ENCODE measurements at places on chromosomes 3 and 15.

GRCh38 chr3:14210290-14210688 lies 31.7 kb downstream of the LSM3 start:
- DNase-seq: no peak

DNA sequence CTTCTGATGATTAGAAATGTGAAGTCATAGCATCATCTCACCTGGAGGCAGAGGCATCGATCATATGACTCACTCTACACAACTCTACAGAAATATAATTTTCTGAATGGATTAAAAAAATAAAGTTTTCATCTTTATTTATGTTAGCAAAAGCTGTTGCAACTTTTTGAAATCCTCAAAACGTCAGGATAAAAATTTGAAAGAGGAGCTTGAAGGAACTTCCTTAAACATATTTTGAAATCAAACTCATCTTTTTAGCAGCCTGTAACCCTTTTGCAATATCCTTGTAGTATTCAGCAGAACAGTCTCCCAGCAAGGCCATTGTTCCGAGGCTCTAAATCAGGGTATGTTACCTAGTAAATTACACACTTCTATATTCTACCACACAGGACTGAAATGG lies 985.4 kb downstream of the PLOD2 start:
- no peak for DNase-seq

GRCh38 chr3:171874251-171874681 lies 31.1 kb downstream of the TMEM212 start:
- no peak for DNase-seq

- no peak for DNase-seq
Observed at GRCh38 chr3:154718053-154718452, 288.1 kb upstream of the GPR149 start.

DNA sequence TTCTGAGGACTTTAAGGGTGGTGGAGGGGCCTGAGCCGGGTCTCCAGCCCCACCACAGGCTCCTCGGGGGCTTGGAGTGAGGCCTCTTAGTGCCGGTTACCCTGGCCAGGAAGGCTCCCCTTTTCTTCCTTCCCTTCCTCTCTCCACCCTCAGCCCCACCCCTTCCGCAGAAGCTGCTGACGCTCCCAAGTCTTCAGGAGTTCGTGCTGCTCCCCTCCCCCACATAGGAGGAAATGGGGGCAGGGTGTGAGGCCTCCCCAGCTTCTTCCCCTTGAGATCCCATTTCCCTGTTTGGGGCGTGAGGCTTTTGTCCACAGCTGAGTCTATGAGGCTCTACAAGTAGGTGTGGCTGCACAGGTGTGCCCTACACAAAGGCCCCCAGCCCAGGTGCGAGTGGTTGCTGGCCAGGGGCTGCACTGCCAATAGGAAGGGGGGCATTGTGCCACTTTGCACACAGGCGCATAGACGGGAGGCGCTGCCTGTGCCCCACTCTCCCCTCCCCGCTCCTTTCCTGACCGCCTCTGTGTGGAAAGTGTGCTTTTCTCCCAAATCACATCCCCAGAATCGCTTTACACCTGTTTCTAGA lies 915 bp upstream of the CALML4 start:
- no peak for DNase-seq

- DNase-seq: no peak
Observed at GRCh38 chr15:74203914-74204431, 1.4 kb upstream of the STRA6 start.

GRCh38 chr3:142159083-142159740 lies 9.9 kb upstream of the TFDP2 start:
- no peak for DNase-seq

DNA sequence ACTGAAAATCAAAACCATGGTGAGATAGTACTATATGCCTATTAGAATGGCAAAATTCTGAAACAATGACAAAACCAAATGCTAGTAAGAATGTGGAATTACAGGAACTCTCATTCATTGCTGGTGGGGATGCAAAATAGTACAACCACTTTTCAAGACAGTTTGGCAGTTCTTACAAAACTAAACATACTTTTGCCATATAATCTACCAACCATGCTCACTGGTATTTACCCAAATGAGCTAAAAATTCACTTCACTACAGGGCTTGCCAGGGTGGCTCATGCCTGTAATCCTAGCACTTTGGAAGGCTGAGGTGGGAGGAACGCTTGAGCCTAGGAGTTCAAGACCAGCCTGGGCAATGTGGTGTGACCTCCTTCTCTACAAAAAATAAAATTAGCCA lies 40.0 kb downstream of the MYO9A start:
- DNase-seq: no peak

DNA sequence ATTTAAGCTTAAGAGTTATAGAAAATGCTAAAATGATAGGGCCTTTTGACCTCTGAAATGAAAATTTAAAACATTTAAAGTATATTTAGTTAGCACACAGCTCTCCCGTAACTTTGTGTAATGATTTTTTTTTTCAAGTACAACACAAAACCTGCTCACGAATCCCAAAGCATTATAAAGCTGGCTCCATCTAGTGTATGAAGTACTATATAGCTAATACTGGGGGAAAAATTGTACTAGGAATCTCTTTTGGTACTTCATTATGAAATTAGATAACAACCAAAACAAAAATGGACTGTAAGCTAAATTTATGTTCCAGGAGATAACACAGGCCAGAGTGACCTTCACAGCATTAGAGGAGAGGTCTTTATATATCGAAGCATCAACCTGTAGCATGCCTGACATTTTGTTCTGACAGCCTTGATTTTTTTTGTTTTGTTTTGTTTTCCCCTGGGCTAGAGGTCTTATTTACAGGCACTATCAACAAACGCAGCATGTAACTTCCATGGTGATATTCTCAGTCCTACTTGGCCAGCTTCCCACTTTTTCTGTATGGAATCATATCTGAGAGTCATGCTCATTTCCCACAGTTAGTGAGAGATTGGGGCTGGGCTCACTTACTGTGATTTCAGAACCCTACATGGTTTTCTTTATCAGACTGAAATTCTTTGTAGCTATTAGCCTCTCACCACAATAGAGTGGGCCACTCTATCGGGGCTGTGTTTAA lies 116.3 kb downstream of the MITF start:
- DNase-seq: no peak

GRCh38 chr3:147712357-147712756 lies 303.2 kb downstream of the ZIC1 start:
- DNase-seq: no peak

- no peak for DNase-seq
Observed at GRCh38 chr3:81274671-81275070, 486.8 kb downstream of the GBE1 start.

DNA sequence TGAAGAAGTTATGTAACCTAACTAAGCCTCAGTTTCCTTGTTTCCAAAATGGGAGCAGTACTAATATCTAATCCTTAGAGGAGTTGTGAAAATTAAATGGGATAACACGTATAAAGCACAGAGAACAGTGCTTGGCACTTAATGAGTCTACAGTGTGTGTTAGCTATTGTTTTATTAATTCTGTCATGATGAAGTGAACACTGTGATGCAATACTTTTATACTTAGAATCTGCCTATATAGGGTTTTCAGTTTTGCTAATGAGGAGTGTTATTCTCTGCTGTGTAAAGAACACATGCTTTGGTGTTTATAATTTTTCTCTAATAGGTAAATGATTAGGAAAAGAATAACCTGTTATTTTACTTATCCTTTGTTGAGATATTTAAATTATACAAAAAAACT lies 65.2 kb downstream of the MBNL1 start:
- DNase-seq: no peak

GRCh38 chr3:113532698-113533533 lies 561 bp downstream of the SIDT1 start:
- DNase-seq: peak; percentile 26

Measured in stimulated activated CD8-positive, alpha-beta memory T cell treated with anti-CD3 and anti-CD28 coated beads, Interleukin-15, amount 100 ng/mL, for 4 hours (primary cell).